ENCODE measurements at places on chromosomes 13 and 19.

DNA sequence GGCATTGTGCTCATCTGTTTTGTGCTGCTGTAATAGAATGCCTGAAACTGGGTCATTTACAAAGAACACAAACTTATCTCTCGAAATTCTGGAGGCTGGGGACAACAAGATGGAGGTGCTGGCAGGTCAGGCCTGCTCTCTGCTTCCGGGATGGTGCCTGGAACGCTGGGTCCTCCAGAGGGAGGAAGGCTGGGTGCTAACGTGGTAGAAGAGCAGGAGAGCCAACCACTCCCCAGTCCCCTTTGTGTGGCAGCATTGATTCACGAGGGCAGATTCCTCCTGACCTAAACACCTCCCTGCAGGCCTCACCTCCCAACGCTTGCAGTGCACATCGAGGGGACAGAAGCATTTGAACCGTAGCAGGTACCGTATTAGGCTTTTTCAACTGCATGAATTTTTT, 34.1 kb upstream of the TFDP1 start:
- no peak for DNase-seq

- DNase-seq, result no peak
Measured at GRCh38 chr19:51365211-51365964, 800 bp downstream of the ETFB start.

GRCh38 chr19:19409631-19410030, 4.2 kb downstream of the GATAD2A start:
- DNase-seq, result no peak

GRCh38 chr13:44300895-44301638, 72.6 kb upstream of the SERP2 start:
- no peak for DNase-seq

- DNase-seq, result no peak
Measured at GRCh38 chr13:106532111-106532929, 3.1 kb downstream of the EFNB2 start.

- DNase-seq, result no peak
Measured at GRCh38 chr19:55406826-55407549, 600 bp downstream of the UBE2S start.

GRCh38 chr13:27264181-27264580, 6.4 kb upstream of the RASL11A start:
- DNase-seq, result peak; percentile 64

- DNase-seq, result no peak
Measured at GRCh38 chr13:67076378-67076777, 153.8 kb downstream of the PCDH9 start.

Measured in GM04503 (cell line).